ENCODE measurements at places on chromosomes 2 and 18.

GRCh38 chr2:226694149-226694548, 105.5 kb downstream of the IRS1 start:
- DNase-seq: no peak

DNA sequence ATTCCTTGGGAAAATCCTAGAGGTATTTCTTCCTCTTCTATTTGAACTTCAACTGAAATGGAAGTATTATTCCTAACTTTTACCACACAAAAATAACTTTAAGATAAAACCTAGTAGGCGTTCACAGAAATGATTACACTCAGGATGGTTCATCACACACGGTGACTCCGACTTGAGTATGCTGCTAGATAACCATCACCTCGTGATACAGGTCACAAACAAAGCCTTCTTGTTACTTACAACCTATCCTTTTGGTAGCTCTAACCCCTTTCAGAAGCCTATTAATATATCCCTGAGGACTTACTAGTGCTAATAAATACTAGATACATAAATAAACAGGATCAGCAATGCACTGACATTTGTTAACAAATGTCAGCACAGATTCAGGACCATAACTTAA, 101.0 kb upstream of the DNER start:
- no peak for DNase-seq

DNA sequence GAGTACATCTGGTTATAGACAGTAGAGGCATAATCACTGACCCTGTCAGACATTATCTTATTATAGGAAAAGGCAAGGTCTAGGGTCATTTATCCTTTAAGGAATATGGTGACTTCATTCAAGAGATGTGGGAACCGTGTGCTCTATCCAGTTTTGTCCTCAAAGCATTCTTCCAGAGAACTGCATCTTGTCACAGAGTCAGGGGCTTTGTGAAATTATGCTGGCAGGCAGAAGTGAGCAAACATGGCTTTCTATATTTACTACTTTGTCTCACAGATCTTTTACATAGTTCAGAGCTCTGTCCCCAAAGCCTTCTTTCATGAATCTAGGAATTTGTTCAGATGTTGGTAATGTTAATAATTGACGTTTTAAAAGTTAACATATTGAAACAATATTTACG, 177.4 kb downstream of the ASXL3 start:
- no peak for DNase-seq

DNA sequence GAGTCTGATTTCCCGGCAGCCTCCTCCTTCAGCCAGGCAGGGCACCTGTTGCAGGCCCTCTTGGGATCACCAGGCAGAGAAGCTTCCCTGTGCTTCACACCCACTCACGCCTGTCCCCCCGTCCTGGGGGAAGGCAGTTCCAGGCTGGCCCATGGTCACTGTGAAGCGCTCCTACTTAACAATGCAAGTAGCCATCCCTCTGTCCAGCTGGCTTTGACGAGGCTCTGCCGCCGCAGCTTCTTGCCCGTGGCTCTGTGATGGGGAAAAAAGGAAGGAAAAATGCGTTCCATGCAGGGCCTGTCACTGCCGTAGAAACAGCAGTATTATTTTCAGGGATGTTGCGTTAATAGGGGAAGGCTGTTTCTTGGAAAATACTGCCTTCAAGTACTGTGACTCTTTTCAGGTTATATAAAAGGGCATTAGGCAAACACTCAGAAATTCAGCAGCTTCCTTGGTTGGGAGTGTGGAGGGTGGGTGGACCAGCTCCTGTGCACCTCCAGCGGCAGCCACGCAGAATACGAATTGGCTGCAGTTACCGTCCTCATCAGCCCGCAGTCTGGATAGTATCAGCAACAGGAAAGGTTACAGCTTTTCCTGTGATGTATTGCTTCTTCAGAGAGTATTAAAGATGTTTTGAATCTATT, 232.3 kb downstream of the KLHL29 start:
- no peak for DNase-seq

DNA sequence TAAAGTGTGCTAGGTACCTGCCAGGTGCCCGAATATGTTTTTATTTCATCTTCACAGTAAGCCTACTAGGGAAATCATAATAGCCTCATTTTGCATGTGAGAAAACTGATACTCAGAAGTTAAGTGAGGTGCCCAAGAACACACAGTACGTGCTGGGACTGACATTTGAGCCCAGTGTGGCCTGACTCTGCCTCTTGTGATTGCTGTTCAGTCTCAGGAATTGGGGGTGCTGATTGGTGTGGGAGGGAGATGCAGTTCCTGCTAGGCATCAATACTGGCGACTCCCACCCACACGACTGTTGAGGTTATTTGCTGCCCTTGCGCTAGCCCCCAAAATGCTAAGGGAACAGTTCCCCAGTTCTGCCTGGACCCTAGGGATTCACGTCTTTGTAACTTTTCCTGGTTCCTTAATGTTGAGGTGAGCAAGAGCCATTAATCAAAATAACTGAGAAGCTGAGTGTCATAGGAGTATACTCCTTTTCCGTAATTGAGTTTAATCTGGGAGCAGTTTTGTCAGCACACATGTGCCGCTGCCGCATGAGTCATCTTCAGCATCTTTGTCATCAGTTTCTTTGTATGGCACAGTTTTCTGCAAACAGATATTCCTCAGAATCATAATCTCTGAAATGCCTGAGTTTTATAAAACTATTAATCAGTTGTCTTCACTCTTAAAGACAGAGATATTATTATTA, 120.7 kb downstream of the NCK2 start:
- DNase-seq: no peak
